ENCODE measurements at places on chromosomes 12 and 14.

DNA sequence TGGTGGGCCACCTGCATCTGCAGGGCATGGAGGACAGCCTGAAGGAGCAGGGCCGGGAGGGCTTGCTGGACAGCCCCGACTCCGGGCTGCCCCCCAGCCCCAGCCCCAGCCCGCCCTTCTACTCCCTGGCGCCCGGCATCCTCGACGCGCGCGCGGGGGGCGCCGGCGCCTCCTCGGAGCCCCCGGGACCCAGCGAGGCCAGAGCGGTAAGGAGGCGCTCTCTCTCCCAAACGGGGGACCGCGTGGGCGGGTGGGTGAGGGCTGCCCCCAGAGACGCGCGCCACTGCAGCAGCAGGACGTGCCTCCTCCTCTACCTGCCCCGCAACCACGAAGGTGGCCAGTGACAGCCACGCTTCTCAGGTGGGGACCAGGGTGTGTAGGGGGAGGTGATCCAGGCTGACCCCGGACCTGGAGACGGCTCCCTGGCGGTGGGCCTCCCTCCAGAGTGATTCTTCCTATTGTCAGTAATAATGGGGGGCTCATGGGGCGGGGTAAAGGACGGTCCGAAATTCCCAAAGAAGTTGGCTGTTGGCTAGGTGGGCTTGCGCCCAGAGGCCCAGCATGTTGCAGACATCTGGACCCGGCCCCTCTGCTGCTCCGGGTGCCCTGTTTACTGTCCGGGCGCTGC lies 652 bp downstream of the RFLNA start:
- no peak for DNase-seq

DNA sequence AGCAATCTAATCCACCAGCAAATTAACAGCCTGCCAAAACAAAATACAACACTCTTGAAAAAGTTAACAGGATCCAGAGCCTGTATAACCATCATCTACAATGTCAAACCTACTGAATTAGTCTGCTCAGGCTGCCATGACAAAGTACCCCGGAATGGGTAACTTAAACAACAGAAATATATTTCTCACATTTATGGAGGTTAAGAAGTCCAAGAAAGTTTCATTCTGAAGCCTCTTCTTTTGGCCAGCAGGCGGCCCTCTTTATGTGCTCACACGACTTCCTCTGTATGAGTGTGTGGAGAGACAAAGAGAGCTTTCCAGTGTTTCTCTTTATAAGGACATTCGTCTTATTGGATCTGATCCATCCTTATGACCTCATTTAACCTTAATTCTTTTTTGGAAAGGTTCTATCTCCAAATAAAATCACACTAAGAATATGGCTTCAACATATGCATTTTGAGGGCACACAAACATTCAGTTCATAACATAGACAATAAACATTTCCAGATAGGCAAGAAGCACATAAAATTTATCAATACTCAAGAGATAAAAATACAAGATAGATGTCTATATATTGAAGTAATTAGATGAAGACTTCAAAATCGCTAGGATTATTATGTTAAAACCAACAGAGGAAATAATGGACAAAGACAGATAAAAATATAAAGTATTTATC lies 5.9 kb upstream of the RERG start:
- peak; percentile 21 for DNase-seq

GRCh38 chr12:27667540-27667939 lies 28.7 kb upstream of the REP15 start:
- no peak for DNase-seq

GRCh38 chr12:100593490-100593889 lies 20.0 kb downstream of the GAS2L3 start:
- DNase-seq: no peak

GRCh38 chr12:70277973-70278372 lies 34.7 kb downstream of the CNOT2 start:
- no peak for DNase-seq

DNA sequence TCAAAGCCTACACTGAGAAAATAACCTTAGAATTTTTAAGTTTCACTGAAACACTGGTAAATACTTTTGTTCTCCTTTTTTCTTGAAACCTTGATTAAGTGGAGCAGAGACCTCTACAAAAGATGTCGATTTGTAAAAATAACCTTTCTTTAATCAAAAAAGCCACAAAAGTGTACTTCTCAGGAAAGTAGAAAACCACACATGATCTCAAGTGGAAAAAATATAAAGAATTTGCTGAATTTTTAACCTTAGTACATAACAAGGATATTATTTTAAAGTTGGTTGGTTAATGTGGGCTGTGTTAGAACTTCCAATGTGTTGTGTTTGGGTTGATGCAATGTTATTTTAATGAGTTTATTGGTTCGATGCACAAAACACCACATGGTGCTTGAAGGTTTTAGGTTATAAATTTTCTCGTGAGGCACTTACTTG lies 8.6 kb downstream of the LGR5 start:
- no peak for DNase-seq

DNA sequence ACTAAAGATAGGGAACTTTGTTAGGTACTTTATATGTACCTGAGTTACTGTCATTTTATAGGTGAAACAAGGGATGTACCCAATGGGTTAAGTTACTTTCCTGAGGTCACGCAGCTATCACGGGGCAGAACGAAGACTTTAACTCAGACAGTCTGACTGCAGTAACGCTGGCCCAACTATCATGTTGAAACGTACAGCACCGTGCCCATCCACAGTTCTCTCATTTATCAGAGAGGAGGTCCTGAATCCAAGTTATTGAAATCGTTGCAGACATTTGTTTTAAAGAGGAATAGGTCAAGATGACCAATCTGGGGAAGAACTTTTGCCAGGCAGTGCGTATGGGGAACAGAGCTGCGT lies 587 bp upstream of the C12orf75 start:
- DNase-seq: no peak

DNA sequence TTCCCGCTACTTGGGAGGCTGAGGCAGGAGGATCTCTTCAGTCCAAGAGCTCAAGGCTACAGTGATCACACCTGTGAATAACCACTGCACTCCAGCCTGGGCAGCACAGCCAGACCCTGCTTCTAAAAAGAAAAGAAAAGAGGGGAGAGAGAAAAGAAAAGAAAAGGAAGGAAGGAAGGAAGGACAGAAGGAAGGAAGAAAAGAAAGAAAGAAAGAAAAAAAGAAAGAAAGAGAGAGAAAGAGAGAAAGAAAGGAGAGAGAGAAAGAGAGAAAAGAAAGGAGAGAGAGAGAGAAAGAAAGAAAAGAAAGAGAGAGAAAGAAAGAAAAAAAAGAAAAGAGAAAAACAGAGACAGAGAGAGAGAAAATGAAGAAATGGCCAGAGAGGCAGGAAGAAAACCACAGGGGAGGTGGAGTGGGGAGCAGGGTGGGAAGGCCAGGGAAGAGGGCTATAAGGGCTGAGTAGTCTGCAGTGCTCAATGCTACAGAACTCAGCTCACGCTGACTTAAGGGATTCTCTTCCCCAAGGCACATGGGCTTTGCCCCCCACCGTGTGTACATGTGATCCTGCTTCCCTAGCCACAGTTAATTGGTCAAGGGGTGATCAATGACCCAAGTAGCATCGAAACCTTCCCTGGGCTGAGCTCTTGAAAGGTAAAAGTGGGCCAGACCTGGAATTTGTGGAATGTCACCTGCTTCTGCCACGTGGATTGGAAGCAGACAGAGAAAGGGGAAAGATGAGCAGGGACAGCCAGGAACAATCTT lies 90.4 kb upstream of the TMCC3 start:
- no peak for DNase-seq

GRCh38 chr14:100871234-100872186 lies 32.0 kb downstream of the RTL1 start:
- DNase-seq: no peak

GRCh38 chr12:125015680-125016310 lies 22.4 kb downstream of the BRI3BP start:
- no peak for DNase-seq

DNA sequence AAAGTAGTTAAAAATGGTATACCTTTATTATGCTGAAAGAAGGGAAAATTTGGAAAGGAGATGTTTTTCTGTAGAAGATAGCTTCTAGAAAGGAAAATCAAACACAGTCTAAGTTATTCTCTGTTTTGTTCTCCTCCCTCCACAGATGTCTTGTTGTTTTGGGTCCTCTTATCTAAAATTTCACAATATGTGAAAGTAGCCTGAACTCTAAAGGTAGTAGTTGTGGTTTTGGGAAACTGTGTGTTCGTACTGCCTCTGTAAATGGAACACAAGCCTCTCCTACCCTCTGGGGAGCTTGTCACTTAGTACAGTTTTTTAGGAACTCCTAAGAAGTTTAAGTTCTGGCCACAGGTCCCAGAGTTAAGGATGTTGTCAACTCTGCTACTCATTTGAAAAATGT lies 112.6 kb downstream of the CRADD start:
- DNase-seq: no peak

- no peak for DNase-seq
Observed at GRCh38 chr14:38880643-38881524, 222.2 kb downstream of the SEC23A start.

DNA sequence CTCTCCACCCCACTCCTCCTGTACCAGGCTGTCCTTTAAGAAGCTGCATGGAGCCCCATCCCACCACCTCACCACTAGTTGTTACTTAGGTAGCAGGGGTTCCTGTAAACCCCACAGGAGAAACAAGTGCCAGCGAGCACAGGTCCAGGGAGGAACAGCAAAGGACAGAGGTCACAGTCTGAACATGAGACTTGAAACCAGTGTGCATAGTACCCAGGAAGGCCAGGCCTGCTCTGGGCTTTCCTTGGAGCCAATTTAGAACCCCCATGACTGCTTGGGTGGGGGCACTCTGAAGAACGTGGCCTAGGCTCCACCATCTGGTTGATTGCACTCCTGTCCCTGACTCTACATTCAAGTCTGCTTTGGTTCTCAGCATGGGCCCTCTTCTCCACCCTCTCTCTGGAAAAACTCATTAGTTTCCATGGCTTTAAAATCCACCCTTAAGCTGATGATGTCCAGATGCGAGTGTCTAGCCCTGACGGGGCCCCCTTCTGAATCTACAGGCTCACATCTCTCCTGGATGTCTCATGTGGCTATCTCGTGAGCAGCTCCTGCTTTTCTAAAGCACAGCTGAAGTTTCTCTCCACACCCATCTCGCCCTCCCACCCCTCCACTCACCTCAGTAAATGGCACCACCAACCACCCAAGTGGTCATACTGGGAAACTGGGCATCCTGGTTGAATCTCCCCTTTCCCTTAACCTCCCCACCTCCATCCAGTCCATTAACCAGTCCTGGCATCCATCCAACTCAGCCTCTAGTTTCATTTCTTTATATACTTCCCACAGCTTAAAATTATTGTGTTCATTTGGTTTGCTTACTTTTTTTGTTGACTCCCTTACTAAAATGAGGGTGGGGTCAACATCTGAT lies 8.4 kb downstream of the KRT3 start:
- no peak for DNase-seq

DNA sequence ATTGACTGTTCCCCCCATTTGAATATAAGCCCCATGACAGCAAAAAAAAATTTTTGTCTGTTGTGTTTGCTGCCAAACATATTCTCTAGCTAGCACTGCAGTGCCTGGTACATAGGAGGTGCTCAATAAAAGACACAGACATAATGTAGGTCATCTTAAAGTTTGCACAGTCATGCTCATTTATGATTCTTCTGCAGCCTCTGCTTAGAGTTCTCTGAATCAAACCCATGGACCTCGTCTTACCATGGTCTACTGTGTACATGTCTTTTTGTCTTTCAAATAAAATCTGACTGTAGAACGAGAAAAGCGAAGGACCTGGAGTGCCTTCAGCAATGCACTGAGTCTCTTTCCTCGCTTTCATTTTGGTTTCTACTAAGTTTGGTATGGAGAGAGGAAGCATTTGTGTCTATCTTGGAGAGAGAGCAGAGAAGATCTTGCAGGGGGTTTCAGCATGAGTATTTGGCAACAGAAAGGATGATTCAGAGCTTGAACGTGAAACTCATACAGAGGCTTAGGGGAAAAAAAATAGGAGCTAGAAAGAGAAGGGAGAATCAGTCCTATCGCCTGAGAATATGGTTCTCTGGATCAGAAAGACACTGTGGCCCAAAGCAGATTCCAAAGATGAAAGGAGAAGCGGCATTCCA lies 38.8 kb upstream of the TMCC3 start:
- no peak for DNase-seq

DNA sequence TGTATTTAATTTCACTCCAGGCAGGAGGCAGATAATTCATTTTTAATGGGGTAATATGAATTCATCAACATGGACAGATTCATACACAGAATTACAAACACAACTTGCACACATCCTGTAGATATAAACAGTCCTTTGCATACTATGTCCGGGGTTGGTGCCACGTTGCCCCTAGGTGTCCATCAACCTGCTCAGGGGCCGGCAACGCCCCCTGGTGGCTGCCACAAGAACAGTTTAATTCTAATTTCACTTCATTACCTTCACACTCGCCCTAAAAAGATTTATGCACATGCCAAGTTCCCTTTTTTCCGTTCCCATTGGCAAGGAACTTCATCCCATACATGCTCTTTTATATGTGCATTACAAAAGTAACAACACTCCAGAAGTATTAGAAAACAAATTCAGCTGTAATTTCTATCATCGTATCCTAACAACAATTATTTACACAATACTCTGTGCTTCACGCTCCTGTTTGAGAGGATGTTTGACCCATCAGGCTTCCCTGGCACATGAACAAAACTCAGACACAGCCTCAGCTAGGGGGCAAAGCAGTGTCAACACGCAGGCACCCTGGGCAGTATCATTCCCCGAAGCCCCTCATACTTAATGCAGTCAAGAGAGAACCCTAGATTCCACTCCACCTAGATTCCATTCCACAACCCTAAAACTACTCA lies 15.5 kb downstream of the MANSC1 start:
- peak; percentile 54 for DNase-seq

DNA sequence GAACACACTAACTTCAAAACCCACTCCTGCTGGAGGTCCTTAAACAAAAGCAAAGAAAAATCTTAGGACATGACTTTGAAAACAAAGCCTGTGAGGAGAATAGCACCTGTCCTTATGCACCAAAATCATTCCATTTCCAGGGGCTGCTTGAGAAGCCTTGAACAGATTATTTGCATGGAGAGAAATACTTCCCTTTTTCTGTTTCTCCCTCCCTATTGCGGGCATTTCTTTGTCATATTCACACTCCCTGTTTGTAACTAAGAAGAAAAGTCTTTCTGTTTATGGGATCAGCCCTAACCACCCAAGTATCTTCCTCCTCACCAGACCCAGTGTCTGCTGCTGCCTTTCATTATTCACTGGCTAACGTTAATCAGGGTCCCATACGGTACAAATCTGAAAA lies 218.8 kb downstream of the DPF3 start:
- no peak for DNase-seq

DNA sequence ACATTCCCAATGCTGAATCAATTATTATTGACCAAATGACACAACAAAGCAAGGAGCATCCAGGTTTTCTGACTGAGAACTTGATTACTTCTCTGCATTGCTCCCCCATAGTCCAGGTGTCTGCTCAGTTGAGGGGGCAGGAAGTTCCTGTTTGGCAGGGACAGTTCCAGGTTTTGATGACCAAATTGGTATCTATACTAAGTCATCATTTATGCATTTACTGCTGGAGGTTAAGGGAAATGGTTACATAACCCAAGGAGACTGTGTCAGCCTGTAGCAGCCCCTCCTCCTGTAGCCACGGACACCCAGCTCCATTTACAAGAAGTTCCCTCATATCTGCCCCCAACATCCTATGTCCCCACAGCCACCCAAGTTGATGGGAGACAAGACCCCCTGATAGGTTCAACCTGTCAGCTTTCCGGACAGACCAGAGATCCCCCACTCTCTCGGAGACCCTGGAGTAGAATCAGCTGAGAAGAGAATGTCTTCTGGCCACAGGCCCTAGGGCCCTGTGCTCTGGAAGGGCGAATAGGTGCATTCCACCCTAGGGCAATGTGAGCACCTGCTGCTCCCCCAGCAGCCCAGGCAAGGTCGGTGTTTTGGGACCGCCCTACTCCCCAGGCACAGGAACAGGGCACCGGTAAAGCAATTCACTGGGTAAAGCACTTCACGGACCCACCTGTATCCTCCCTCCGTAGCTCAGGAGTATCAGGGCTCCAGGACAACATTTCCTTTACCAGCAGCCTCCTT lies 23.6 kb downstream of the IRF2BPL start:
- no peak for DNase-seq
